SHP77 treated with DMSO at 0.1 percent for 48 hours (cell line): ENCODE measurements at places on chromosomes 7 and 10.

- no peak for DNase-seq
These were observed 148.2 kb upstream of the LRRTM3 start for GRCh38 chr10:66777665-66778064.

DNA sequence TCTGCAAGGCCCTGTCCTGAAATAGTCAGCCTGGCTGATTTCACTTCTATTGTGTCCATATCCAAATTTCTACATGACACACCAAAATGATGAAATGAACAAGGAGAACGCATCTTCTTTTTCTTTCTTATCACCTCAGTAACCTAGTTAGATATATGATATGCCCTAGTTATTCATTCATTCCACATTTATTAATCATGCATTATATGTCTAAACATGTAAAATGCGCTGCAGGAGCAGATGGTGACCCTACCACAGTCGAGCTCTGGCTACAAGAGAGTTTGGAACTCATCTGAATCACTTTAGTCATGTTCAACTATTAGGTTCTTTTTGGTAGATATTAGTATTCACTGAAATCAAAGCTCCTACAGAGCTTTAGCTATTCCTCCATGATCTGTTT is 31.8 kb upstream of the VPS41 start:
- no peak for DNase-seq

DNA sequence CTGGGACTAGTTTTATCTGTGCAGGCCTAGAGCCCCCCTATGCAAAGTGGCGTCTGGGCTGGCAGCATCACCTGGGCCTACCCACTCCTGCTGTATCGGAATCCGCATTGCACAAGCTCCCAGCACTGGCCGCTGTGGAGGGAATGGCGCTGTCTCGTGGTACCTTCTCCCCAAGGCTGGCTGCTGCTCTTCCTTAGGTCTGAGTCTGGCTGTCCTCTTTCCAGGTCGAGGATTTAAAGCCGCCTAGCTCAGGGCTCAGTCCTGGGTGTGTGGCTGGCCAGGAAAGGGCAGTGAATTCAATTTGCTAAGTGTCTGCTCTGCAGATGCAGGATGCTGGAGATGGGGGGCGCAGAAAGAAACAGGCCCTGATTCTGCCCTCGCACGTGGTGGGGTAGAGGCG is 44.7 kb downstream of the MGMT start:
- DNase-seq: no peak

- DNase-seq: no peak
These were observed 85.3 kb downstream of the VOPP1 start for GRCh38 chr7:55486991-55487390.

DNA sequence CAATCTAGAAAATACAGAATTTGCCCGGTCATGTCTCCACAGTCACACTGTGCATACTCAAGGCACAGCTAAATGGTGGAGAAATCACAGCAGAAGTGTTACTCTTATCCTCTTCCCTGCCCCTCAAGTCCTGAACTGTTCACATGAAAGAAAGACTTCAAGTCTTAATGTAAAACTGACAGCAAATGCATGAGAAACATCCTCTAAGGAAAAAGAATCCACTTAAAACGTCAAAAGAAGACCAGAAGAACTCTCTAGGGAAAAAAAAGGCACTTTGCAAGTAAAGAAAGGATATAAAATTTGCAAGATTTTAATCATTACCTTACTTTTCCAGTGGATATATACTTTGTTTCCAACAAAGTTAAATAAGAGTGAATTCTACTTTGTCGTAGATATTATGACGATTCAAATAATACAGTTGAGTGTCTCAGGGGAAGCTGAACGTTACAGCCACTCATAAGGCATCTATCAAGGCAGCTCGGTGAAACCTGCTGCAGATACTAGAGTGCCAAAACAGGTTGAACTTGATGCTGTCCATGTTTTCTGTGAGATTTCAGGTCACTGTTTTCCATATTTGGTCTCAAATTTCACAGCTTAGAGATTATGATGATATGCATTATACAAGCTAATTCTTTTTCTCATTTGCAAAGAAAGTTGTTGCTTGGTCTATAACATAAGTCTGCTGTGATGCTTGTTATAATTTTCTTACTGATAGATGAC is 155.0 kb downstream of the CTTNBP2 start:
- no peak for DNase-seq

- no peak for DNase-seq
These were observed at the start of gene LIPM for GRCh38 chr10:88802523-88803285. Gene LIPM (plus strand): TSS chr10:88802730. CDS start chr10:88802897, 167 bp downstream.

GRCh38 chr10:94002156-94002555 is 8.4 kb downstream of the PLCE1 start:
- DNase-seq: no peak

GRCh38 chr7:32535162-32535702 is 39.9 kb downstream of the AVL9 start:
- DNase-seq: no peak

DNA sequence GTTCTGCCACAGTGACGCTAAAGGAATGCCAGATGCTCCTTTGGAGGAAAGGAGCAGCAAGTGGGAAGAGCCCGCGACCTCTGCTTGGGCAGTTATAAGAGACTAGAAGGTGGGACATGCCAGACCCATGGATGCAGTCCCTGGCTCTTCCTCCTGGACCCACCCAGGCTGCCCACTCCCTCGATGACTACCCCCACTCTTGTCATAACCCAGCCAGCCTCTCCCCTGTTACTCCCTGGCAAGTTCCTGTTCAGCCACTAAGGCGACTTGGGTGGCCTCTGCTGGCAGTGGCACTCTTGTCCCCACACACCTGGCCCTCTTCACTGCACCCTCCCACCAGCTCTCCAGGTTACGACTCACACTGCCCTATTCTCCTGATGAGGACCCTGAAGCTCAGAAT is 33.5 kb downstream of the COL13A1 start:
- DNase-seq: no peak

DNA sequence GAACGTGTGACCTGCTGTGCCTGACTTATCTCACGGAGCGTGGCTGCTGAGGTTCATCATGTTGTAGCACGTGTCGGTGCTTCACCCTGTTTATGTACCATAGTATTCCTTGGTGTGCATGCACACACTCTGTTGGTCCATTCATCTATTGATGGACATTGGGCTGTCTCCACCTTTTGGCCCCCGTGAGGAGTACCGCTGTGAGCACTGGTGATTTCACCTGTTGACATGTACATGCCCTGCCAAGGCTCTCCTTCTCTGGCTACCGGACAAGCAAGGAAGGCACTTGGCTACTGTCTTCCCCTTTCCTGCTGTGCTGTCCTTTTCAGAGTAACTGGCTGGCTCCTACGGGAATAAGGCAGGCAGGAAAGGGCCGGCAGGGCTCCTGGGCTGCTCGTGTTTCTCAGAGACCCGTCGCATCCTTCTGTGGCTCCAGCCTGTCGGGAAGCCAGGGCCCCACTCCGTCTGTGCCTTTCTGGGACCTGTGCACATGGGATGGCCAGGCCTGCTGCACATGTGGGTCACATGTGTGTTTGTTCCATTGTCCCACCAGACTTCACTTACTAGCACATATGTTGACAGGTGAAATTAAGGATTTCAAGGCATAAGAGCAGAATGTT is 17.8 kb upstream of the TBRG4 start:
- no peak for DNase-seq

- peak; percentile 55 for DNase-seq
These were observed 2.2 kb downstream of the CYP17A1 start for GRCh38 chr10:102835007-102835482.

DNA sequence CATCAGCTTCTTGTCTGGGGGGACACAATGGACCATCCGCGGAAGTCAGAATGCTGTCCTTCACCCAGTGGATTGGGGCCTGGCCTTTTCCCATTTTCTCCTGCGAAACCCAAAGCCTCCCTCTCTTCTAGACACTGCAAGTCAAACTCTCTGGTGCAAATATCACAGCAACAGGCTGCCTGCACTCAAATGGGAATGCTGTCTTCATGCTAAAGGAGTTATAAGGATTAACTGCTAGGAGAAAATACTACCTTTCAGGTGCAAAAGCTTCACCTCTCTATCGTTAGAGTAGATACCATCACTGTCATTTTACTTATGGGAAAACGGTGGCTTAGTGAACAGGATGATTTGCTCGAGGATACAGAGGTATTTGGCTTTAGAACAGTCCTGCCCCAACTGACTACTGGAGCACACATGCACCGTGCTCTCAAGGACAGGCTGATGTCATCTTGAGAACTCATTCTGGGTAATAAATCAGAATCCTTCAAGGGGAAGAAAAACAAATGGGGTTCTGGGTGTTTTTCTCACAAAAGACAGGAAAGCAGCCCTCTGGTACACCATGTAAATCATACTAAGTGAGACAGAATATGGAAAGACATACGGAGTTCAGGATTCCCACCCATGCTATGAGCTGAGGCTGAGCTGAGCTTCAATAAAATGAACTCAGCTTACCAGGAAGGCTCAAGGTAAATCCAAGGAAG is 100.9 kb downstream of the SAMD9 start:
- DNase-seq: no peak

- peak; percentile 37 for DNase-seq
These were observed 494 bp downstream of the PALS2 start for GRCh38 chr7:24573554-24574338.

- DNase-seq: no peak
These were observed 5.3 kb downstream of the ARPC1A start for GRCh38 chr7:99331002-99331401.

GRCh38 chr7:75639886-75640190 is 98.9 kb downstream of the HIP1 start:
- no peak for DNase-seq

- no peak for DNase-seq
These were observed 111.0 kb upstream of the ANLN start for GRCh38 chr7:36278620-36279172.

DNA sequence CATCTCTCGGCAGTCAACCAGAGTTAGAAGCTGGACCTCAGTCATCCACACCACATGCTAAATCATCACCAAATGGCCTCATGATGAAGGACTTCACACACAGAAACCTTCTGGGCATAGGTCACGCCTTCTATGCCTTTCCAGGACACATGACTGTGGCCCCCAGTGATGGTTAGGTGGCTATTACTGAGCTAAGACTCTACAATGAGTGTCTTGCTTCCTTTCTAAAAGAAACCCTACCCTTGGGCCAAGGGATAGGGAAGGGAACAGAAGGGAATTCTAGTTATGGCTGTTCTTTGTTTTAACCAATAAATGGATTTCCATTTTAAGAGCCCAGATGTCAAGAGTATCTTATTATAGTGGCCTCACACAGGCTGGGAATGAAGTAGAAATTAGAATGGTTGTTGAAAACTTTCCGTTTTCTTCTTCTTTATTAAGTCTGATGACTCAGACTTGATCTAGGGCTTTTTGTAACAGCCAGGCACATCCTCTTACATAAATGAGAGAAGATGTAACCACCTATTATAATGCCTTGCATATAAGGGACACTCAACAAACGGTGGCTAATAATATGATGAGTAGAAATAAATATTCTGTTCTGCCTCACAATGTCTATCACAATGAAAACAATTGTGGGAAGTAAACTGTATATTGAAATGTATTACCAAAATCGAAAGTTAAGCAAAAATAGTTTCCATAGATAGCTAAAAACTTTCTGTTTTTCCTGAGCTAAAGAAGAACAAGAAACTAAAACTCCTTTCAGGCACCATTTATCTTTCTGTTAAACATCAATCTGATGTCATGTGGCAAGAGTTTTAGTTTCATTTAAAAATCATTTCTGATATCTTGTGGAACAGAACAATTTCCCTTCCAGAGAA is 62.5 kb upstream of the TOMM7 start:
- no peak for DNase-seq

- no peak for DNase-seq
These were observed 694.2 kb upstream of the FZD8 start for GRCh38 chr10:36336315-36336714.

GRCh38 chr7:135706038-135706742 is 21.8 kb downstream of the SLC13A4 start:
- no peak for DNase-seq

GRCh38 chr7:38070718-38071117 is 107.3 kb upstream of the STARD3NL start:
- peak; percentile 15 for DNase-seq

DNA sequence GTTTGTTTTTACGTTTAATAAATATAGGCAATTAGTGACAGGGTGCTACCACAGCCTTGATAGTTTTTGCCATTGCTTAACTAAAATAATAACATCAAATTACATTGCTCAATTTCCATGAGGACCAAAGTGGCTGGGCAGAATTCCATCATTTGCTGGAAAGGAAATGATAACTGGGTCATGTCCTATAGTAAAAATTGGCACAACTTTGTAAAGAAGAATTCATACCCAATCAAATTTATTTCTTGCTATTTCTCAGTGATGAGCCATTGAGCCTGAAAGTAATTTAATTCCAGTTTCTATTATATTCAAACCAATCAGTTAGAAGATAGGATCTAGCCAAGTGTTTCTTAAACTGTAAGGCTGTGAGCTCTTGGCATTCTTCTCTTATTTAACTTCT is 102.2 kb upstream of the CTTNBP2 start:
- no peak for DNase-seq

- no peak for DNase-seq
These were observed 992.2 kb downstream of the PCDH15 start for GRCh38 chr10:53808677-53809372.

- no peak for DNase-seq
These were observed 59.6 kb upstream of the ADGRA1 start for GRCh38 chr10:133028158-133028557.

DNA sequence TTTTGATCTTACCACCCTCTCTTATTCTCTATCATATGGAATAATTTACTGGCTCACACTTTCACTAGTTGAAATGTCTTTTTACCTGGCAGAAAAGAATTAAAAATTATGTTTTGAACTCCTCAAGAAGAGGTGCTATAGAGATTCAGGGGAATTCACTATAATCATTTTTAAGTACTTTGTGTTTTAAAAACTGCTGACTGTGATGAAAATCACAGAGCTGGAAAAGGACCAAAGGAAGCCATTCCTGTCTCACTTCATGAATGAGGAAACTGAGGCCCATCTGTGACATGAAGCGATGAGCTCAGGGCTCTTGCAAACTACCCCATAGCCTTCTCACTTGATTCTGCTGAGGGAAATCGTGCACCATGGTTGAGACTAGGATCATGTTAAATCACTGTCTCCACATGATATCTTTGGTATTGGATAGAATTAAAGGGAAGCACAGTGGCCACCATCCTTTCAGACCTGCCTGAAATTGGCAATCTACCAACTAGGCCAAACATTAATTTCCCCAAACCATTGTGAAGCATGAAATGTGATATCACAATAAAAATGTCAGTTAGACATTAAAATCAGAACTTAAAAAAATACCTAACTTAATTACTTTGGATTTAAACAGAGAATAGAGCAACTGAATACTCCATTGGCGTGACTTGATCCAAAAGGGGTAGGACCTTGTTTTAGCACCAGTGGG is 141.0 kb downstream of the FZD1 start:
- no peak for DNase-seq

DNA sequence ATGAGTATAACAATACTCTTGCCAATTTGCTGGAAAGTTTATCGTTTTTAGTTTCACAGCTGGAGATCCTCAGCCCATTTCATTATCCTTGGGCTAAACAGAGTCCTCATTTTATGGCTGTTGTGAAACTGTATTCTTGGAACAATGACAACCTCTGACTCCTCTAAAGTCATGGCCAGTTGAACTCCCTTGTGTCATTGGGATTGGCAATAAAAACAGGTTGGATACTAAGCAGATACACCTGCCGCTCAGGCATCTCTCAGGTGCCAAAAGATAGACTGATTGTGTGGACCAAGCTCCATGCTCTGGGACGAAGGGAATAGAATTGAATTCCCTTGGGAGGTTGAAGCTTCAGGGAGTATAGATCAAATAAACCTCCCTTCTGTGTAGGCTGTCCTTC is 182.2 kb downstream of the WDR11 start:
- DNase-seq: no peak

GRCh38 chr10:67612577-67613537 is 83.1 kb downstream of the CTNNA3 start:
- no peak for DNase-seq

- no peak for DNase-seq
These were observed 14.0 kb downstream of the AKR1B1 start for GRCh38 chr7:134444961-134445315.
